HepG2 (cell line): ENCODE measurements at places on chromosomes 2 and 18. TPM values are rescaled to one million over a fixed set of nuclear protein-coding genes. Genes with fewer than 3 reads are reported as not detected.

DNA sequence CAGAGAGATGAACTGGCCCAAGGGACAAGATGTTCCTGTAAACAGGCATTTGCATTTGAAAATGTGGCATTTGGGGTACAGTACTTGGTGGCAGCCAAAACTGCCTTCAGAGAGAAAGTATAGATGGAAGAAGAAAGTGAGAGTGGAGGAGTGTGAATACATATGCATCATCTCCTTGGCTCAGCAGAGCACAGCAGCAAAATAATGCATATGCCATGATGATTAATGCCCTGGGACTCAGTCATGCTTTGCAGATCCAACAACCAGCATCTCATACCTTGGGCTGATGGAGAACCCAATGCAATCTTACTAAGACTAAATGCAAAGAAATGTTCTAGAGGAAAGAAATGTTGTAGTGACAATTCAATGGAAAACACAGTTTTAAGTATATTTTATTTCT, 29.7 kb upstream of the CYTIP start:
- H3K36me3 ChIP-seq: no peaks in the 10 kb centered on the region
- no peaks in the 10 kb centered on the region for H3K27me3 ChIP-seq
- no peak overlapping the region for H3K27ac ChIP-seq
- H3K4me1 ChIP-seq: no peaks in the 10 kb centered on the region

DNA sequence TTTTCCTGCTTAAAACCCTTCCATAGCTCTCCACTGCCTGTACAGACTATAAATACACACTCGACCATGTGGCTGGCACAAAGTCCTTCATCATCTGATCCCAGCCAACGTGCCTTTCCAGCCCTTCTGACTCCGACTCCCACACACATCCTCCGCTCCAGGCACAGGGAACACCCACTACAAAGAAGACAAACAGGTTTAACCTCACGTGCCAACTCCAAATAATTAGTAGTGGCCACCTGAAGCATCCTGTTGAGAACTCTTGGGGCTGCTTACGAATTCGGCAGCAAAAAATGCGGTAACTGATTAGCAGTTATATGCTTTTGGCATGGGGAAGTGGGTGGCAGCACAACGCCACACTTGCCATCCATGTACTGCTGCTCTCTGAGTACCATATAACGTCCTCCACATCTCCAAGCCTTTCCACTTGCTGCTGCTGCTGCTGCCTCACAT, 12.1 kb downstream of the SPIRE1 start:
- peaks cover 30% of the 10 kb centered on the region for H3K4me1 ChIP-seq
- no peak overlapping the region for H3K4me3 ChIP-seq
- no peak overlapping the region for H3K27ac ChIP-seq
- no peaks in the 10 kb centered on the region for H3K27me3 ChIP-seq
- H3K36me3 ChIP-seq: 0 out of 2 replicates have a peak, but pooled peaks cover 1% of the 10 kb centered on the region

DNA sequence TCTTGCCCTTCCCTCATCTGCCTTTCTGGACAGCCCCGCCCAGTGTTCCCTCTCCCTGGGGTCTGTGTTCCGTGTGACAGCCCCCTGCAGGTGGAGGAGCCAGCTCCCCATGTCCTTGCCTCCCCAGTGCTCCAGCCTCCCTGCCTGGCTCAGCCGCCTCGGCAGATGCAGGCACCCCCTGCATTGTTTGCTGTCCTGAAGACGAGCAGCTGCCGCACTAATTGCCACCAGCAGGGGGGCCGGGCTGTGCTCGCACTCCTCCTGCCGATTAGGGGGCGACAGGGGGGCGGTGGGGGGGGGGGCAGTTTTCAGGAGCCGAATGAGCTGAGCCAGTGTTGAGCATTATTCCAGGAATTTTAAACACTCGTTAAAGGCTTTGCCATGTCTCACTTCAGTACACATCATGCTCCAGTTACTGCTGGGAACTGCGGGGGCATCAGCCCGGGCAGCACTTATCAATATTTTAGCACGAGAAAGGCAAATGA, 23.3 kb downstream of the SIX3 start:
- H3K4me3 ChIP-seq: no peak overlapping the region
- H3K36me3 ChIP-seq: no peaks in the 10 kb centered on the region
- no peaks in the 10 kb centered on the region for H3K4me1 ChIP-seq
- no peak for DNase-seq
- no peak overlapping the region for H3K27ac ChIP-seq

DNA sequence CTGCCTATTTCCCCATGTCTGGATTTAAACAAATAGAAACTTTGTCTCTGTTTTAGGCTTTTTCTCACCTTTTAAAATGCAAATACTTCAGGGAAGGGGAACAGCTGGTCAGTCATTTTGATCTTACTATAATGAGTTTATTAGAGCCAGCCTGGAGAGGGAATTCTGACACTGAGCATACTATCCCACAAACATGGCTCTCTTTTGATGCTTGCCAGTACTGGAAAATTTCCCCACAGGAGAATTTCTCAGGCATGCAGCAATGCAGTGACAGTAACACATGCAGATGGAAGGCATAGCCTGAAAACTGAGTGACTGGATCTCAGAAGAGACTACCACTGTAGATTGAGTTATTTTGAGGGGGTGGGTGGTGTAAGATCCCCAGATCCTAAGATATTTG, 974.3 kb upstream of the CELF4 start:
- no peaks in the 10 kb centered on the region for H3K36me3 ChIP-seq
- DNase-seq: no peak
- no peaks in the 10 kb centered on the region for H3K27me3 ChIP-seq
- H3K4me3 ChIP-seq: no peak overlapping the region
- H3K4me1 ChIP-seq: no peaks in the 10 kb centered on the region
- H3K27ac ChIP-seq: no peak overlapping the region

- no peaks in the 10 kb centered on the region for H3K27me3 ChIP-seq
- H3K4me3 ChIP-seq: peak overlapping the region; percentile 92
- peak overlapping the region; percentile 90 for H3K27ac ChIP-seq
- H3K36me3 ChIP-seq: peaks cover 7% of the 10 kb centered on the region
- peaks cover 36% of the 10 kb centered on the region for H3K4me1 ChIP-seq
- peak; percentile 54 for DNase-seq
Measured at GRCh38 chr2:46615986-46616485, 136.7 kb downstream of the TMEM247 start.

- no peaks in the 10 kb centered on the region for H3K4me1 ChIP-seq
- no peak for DNase-seq
- no peaks in the 10 kb centered on the region for H3K36me3 ChIP-seq
- H3K27ac ChIP-seq: no peak overlapping the region
Measured at GRCh38 chr18:39960550-39960949, 1994.5 kb upstream of the PIK3C3 start.

DNA sequence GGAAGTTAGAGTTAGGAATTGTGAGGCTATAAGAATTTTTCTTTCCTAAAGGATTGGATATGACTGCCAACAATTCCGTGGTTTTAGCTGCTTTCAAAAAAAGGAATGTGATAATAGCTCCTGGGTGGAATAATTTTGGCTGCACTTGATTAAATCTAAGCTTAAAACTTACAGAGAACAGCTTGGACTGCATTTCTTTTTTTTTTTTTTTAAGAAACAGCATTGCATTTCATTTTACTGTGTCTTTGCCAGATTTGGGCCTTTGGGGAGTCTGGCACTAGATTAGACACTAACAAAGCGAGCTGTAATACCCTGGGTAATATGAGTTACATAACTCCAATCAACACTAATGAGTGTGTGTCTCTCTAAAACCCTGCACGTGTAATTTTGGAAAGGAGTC, 37.8 kb upstream of the ZNF397 start:
- peaks cover 5% of the 10 kb centered on the region; the same call in 1 of the 3 replicates for H3K27me3 ChIP-seq
- no peaks in the 10 kb centered on the region for H3K36me3 ChIP-seq
- no peak overlapping the region for H3K27ac ChIP-seq

The BUB1 gene
- 52.6 and 84.1 TPM in 2 replicates for total RNA-seq

- DNase-seq: no peak
- peaks cover 33% of the 10 kb centered on the region for H3K4me1 ChIP-seq
Measured at GRCh38 chr2:74148457-74149246, 940 bp upstream of the BOLA3 start.

GRCh38 chr2:217683106-217683870, 319.5 kb downstream of the TNS1 start:
- no peak overlapping the region for H3K27ac ChIP-seq
- no peak for DNase-seq
- peaks cover 10% of the 10 kb centered on the region for H3K4me1 ChIP-seq
- no peak overlapping the region for H3K4me3 ChIP-seq
- no peaks in the 10 kb centered on the region for H3K36me3 ChIP-seq

The MAP3K19 gene
- not detected in 2 replicates for total RNA-seq

The ANKRD53 gene
- not detected in 2 replicates for total RNA-seq

- no peak overlapping the region for H3K27ac ChIP-seq
- no peaks in the 10 kb centered on the region for H3K4me1 ChIP-seq
- H3K27me3 ChIP-seq: no peaks in the 10 kb centered on the region
- no peaks in the 10 kb centered on the region for H3K36me3 ChIP-seq
- no peak overlapping the region for H3K4me3 ChIP-seq
Measured at GRCh38 chr18:7104649-7105048, 12.9 kb downstream of the LAMA1 start.

DNA sequence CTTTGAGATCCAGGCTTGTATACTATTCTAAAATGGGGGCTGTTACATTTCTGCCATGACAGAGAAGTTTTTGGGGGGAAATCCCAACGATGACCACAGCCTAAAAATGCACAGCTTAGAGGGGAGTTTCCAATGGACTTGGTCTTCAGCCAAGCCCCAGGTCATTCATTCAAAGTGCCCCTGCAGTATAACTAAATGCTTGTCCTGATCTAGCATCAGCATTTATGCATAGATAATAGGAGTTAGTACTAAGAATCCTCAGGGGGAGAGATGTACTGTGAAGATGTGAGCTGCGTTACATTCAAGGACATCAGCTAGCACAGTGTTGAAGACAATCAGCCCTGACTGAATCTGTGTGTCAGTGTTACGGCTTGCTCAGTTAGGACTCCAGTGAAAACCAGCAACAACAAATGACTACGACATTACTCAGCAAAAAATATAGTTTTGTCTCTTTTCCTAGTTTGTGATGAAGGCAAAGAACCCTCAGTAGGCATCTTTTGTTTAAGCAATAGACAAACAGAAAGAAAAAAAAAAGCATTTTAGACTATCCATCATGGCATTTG, 160.9 kb downstream of the ZEB2 start:
- H3K36me3 ChIP-seq: no peaks in the 10 kb centered on the region
- no peak for DNase-seq
- H3K27ac ChIP-seq: no peak overlapping the region
- no peaks in the 10 kb centered on the region for H3K27me3 ChIP-seq
- H3K4me1 ChIP-seq: no peaks in the 10 kb centered on the region
- no peak overlapping the region for H3K4me3 ChIP-seq

The RPL31 gene
- 3,331 and 4,246 TPM in 2 replicates for total RNA-seq

The ABCG5 gene
- total RNA-seq: 5.8 and 15.1 TPM in 2 replicates

The TTR gene
- 42.2 and 91.3 TPM in 2 replicates for total RNA-seq

- H3K36me3 ChIP-seq: no peaks in the 10 kb centered on the region
- H3K27ac ChIP-seq: no peak overlapping the region
- DNase-seq: no peak
- no peaks in the 10 kb centered on the region for H3K27me3 ChIP-seq
- H3K4me1 ChIP-seq: peaks cover 24% of the 10 kb centered on the region
- H3K4me3 ChIP-seq: no peak overlapping the region
Measured at GRCh38 chr2:195662138-195662537, 5.1 kb downstream of the SLC39A10 start.

DNA sequence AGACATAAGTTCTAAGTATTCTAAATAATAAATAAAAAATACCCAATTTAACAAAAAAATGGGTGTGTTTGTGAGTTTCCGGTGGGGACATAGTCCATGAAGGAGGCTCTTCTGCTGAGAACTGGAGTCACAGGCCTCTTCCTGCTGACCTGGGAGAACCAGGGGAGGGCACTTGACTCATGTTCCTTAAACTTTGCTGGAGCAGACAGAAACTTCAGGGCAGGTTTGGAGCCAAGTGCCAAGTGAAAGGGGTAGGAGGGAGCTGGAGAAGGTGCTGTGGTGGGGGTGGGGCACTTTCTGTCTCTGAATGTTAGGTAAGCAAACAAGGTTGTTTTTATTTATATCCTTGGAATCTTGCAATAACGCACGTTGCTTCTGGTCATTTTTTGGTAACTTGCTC, 78.8 kb upstream of the TTN start:
- H3K4me1 ChIP-seq: no peaks in the 10 kb centered on the region
- no peak overlapping the region for H3K4me3 ChIP-seq
- H3K27me3 ChIP-seq: no peaks in the 10 kb centered on the region
- no peaks in the 10 kb centered on the region for H3K36me3 ChIP-seq
- no peak overlapping the region for H3K27ac ChIP-seq
- DNase-seq: no peak
